ENCODE measurements at places on chromosomes 7 and 10.

DNA sequence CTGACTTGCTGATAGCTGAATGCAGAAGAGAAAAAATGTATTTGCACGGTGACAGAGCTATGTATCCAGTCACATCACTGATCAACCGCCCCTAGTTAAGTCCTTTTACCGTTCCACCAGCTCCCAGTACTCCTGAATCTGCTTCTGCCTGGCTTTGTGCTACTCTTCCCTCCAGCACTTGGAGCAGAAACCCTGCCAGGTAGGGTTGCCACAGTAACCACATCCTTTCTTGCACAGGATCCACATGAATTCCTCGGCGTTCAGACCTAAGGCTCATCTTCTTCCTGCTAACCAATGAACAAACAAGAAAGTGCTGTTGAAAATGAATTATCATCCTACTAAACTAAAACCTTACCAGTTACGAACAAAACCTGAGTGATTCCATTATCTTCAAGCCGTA is 52.0 kb upstream of the KCTD7 start:
- DNase-seq = no peak

DNA sequence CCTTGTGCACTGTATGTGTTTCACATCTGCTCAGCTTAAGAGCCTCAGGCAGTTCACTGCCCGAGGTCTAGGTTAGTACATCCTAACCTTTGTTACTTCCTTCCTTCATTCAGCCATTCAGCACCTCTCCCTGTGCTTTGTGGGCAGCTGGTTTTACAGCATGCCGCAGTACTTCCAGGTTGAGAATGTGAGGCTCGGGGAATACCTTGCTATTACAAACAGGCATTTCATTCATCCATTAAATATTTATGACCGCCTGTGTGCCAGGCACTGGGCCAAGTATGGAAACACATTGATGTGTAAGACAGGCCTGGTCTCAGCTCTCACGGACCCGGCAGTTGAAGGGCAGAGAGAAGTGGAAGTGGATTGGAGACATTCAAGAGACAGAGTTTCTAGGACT is 82.4 kb downstream of the SHH start:
- DNase-seq = no peak

- peak; percentile 89 for DNase-seq
These were observed 10.0 kb upstream of the CHCHD1 start for GRCh38 chr10:73771722-73772280.

DNA sequence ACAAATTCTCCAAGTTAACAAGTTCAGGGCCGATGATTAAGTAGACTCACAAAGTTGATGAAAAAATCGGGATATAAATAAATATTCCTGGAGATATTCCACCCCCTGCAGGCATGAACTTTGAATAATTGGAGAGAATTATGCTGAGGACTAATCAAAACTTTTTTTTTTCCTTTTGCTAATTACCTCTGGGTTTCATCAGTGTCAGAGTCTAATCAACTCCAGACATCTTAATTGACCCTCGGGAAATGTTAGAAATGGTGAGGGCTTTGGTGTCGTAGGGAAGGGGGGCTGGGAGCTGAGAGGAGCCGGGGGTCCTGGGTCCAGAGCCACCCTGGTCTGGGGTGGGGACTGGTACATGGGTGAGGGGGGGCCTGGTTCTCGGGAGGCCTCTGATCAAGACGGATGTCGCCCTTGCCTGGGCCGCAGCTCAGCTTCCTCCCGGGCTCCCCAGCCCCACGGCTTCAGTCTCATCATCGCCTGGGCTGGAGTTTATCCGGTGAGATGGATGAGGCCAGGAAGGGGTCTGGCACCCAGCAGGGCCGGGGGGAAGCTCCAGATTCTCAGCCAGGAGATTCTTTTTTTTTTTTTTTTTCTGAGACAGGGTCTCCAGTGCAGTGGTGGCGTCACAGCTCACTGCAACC is 30.4 kb upstream of the ELFN1 start:
- DNase-seq = peak; percentile 26

DNA sequence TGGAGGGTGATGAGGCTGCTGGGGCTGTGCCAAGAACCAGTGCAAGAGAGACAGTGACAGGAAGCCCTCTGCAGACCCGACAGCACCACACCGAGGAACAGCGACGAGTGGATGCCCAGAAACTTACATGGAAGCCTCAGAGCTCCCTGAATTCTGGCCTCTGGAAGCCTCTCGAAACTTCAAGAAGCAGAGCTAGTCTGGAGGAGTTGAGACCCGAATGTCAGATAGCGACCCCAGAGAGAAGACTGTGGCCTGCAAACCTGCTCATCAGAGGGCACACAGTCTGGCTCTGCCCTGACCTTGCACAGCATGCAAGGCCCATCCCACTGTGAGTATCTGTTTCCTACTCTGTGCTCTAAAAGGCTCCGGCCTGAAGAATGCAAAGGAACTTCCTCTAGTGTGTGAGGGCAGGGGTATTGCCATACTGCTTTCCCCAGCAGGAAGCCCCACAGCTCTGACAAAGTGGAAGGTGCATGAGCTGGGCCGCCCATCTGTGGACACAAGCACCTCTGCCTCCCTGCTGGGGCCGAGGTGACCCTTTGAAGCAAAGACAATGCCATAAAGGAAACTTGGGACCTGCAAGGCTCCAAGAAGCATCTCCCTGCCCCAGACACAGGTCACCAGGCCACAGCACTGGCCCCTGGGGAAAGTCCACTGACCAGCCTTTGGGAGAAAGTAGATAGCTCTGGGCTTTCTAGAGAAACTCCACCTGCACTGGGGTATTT is 10.5 kb upstream of the C10orf71 start:
- no peak for DNase-seq

DNA sequence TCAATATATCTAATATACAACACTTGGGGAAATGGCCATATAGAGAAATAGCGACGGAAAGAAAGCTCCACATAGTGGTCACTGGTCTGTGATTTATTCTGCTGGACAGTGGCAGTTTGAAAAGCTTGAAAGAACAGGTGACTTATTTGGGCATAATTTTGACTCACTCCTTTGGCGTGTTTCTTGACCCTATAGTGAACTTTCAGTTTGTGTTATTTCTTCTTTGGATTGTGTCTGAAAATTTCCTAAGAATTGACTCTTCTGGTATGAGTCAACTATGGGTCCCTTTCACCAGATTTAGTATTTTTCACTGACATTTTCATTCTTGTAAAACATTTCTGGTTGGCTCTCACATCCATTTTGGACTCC is 25.8 kb upstream of the IMMP2L start:
- no peak for DNase-seq

DNA sequence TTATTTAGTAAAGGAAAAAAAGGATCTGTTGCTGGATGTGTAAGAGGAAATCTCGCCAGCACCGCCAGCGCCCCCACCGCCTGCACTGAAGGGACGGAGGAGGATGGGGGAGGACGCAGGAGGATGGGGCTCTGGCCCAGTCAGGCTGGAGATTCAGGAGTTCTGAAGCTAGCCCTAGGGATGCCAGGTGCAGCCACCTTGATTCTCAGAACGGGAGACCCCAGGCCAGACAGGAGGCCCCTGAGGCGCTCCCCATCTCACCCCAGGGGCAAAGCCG is 1.3 kb downstream of the CAMK2B start:
- DNase-seq = no peak

DNA sequence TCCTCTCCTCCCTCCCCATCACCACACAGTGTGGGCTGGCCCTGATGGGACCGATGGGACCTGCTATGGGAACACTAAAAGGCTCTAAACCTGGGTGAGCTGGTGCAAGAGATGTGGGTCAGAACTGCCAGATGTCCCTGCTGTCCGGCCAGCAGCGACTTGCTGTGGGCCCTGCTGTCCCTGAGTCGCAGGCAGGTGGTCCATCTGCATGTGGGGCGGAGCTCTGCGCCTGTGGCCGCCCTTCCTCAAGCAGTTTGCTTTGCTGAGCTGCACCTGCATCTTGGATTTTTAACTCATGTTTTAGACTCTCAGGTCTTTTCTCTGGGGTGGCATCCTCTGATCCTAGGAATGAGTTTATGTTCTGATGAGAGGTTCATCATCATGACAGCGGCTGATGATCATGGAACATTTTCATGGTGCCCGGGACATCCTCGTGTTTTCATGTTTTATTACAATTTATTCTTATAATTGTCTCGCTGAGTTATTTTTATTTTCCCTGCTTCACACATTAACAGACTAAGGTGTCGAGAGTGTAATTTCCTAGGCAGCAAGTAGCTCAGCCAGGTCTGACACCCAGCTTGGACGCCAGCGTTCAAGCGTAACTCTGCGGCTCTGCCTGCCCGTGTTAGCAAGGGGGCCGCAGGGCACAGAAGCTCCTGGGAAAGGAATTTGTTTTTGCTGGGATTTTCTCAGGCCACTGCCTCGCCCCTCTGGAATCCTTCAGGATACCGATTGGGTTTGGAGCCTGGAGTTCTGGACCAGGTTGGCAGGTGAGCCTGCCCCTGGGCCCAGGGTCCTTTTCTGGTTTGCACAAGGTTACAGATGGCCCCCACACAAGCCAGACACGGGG is 615.2 kb upstream of the FOXK1 start:
- DNase-seq = no peak

DNA sequence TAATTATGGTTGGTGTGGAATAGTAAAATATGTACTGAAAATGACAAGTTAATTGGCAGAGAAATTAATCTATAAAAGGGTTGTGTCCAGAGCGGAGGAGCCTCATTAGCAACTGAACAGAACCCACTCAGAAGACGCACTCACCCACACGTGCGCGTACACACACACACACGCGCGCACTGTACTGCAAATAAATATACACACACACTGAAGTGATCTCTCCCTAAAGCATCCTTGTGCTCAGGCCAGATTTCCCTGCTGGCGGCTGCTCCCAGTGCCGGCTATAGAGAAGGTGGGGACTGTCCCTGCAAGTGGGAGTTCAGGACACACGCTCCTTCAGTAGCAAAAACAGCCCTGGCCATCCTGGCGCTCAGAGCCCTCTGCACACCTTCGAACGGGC is 85.2 kb downstream of the CHST15 start:
- no peak for DNase-seq

GRCh38 chr10:110576220-110576619 is 8.7 kb downstream of the SMC3 start:
- no peak for DNase-seq

DNA sequence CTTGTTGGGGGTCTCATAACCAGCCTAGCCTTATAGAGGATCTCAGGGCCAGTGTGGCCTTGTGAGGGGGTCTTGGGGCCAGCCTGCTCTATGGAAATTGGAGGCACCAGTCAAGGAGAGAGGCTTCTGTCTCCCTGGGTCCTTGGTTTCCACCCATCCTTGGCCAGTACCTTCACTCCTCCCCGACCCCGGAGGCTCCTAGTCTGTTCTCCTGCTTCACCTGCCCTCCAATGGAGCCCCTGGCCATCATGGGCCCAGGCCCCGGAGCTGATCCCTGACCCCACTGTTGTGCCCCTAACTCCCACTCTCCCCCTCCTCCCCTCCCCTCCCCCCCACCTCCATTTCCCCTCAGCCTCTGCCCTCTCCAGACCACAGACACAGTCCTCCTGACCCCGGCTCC is 29.7 kb downstream of the RASGEF1A start:
- DNase-seq = peak; percentile 10

- no peak for DNase-seq
These were observed 110.0 kb downstream of the EEPD1 start for GRCh38 chr7:36263095-36263484.

GRCh38 chr10:101060951-101061623 is 702 bp upstream of the KAZALD1 start:
- peak; percentile 99 for DNase-seq

DNA sequence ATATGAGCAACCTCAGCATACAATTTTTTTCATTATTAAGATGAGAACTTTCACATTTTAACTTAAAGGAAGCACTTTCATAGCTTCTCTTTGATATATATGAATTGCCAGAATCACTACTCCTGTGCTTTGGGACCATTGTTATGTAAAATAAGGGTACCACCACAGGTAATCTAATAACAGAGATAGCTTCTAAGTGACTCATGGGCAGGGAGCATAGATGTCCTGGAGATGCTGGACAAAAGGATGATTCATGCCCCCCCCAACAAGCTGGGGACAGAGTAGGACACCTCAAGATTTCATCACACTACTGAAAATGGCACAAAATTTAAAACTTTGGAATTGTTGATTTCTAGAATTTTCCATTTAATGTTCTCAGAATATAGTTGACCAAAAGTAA is 641.1 kb downstream of the PCDH15 start:
- no peak for DNase-seq

DNA sequence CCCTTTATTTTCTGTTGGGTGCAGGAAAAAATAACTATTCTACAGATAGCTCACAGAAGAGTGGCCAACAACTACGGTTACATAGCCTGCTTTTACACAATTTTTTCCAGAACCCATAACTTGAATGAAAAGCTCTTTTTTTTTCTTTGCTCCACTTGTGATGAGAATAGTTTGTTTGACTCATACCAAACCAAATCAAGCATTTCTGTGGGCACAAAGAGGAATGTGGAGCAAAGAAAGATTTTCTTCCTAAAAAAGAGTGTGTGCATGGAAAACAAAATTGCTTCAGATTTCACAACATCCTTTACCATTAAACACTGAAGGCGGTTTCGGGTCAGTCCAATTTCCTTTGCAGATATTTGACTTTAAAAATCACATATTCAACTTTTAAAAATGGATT is 54.8 kb upstream of the RAB11FIP2 start:
- no peak for DNase-seq

- no peak for DNase-seq
These were observed 42.7 kb downstream of the PRR15 start for GRCh38 chr7:29606287-29606721.

- no peak for DNase-seq
These were observed 255.9 kb downstream of the USP6NL start for GRCh38 chr10:11355592-11355991.

- no peak for DNase-seq
These were observed 10.3 kb downstream of the TACC2 start for GRCh38 chr10:121999301-121999700.

GRCh38 chr10:6151087-6151977 is 51.4 kb upstream of the PFKFB3 start:
- DNase-seq = peak; percentile 76

DNA sequence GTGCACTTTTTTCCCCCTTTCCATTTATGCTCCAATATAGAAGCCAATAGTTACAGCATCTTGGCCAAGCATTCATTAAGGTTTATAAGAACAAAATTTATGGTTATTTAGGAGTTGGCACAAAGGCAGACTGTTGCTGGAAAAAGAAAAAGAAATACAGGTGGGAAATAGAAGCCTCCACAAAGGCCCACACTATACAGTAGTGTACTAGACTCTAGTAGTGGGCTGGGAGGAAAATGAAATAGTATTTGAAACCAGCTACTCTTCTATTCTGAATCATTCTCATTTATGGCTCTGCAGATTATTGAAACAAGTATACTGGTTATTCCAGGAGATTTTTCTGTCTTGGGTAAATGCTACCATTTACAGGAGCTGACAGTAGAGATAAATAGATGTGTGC is 80.9 kb upstream of the CDK6 start:
- DNase-seq = no peak

- no peak for DNase-seq
These were observed 42.1 kb downstream of the NOD1 start for GRCh38 chr7:30436518-30436917.

DNA sequence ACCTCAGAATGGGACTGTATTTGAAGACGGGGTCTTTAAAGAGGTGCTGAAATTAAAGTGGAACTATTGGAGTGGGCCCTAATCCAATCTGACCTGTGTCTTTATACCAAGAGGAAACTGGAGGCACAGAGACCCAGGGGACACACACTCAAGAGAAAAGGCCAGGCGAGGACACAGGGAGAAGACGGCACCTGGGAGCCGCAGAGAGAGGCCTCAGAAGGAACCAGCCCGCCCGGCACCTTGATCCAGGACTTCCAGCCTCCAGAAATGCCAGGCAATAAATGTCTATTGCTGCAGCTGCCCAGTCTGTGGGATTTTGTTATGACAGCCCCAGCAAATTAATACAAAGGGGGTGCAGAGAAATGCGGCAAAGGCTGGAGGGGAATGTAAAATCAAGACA is 10.5 kb downstream of the CARD11 start:
- no peak for DNase-seq

GRCh38 chr7:151539088-151539671 is 19.5 kb upstream of the RHEB start:
- no peak for DNase-seq

All from mucosa of descending colon (tissue), 3 donors.